ENCODE measurements at places on chromosomes 1 and 21.
A peak's percentile ranks its signal among the peaks of the same experiment; 100 is the strongest.

- peak; percentile 19 for DNase-seq
Observed at GRCh38 chr1:24201941-24202440, 14.9 kb upstream of the IFNLR1 start.

GRCh38 chr21:27475363-27475955 lies 508.6 kb upstream of the ADAMTS5 start:
- DNase-seq = no peak

DNA sequence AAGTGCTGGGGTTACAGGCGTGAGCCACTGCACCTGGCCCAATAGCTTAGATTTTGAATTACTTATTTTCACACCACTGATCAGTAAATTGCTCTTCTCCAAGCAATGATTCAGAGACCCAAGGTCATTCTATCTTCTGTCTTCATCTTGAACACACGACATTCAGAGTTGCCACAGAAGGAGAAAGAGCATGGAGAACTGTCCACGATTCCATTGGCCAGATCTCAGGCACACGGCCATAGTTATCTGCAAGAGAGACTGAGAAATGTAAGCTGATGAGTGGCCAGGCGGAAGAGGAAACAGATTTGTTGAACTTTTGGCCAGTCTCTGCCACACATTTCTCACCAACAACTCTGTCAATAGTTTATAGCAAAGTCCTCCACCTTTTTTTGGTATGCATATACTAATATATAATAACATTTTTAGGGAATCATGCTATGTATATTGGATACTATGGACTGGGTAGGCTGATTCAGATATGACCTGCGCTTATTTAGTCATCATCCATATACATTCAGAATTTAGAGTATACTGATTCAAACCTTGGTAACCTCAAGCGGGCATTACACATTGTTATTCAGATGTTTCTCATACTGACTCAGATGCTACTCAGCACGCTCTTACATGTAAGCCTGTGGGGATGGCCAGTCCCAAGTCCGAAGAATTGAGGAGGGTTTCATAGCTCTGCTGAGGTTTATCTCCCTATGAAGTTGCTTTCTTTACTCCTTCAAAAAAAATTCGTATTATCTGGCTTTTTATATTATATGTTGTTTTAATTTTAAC lies 25.5 kb upstream of the CAP1 start:
- DNase-seq = no peak

- no peak for DNase-seq
Observed at GRCh38 chr1:82932727-82933126, 1066.2 kb downstream of the TTLL7 start.

GRCh38 chr1:183688341-183689060 lies 35.4 kb upstream of the APOBEC4 start:
- DNase-seq = no peak

DNA sequence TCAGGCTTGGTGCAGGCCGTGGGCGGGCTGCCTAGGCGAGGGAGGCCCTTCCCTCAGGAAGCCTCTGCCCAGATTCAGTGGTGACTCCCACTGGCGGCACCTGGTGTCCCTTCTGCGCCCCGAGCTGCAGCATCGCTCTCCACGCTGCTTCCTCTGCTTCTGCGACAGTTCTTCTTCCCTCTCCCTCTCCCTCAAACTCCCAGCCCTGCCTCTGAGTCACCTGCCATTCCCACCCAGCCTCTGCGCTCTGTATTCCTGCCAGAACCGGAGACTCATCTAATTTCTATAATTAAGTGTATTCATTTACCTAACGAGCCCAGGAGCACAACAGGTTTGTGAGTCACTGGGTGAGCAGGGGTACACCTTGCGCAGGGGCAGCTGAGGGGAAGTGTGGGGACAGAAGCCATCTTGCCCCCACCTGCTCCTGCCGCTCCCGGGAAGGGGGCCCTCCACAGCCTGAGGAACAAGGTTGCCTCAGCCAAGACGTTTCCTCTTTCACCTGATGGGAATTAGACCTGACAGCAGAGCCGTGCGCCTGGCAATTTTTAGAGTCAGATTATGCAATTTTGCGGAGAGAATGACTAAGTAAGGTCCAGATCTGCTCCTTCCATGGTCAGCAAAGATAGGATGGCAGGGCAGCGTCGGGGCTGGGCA lies 19.4 kb downstream of the KCNC4 start:
- DNase-seq = no peak

DNA sequence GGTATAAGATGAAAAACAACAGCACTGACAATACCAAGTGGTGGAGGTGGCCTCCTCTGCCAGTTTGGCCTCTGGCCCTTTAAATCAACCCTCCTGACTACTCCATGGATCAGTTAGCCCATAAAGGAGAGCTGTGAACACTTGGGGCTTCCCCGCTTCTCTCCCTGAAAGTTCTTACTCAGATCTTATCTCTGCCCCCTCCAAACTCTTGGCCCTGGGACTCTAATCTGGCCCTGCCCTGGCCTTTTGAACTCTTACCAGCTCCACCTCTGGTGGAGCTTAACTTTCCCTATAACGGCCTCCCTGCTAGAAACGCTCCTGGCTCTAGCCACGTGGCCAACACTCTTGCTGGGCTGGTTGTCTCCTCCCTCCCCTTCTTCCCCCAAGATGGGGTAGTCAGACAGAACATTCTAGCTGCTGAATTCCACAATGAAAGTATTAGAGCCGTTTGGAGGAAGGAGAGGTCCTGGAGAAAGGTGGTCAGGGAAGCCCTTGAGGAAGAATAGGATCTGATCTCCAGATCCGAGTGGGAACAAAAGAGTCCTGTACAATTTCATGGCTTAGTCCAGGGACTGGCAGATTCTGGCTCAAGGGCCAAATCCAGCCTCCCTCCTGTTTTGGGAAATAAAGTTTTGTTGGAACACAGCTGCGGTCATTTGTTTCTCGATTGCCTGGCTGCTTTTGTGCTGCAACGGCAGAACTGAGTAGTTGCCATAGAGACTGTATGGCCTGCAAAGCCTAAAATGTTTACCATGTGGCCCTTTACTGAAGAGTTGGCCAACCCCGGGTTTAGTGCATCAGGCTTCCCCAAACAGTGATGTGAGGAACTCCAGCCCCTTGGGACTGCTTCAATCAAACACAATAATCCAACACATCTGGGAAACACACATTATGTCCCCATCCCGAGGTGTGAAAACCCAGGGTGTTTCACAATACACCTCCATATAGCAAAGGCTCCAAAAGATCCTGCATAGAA lies 9.5 kb upstream of the PIGR start:
- DNase-seq = no peak

DNA sequence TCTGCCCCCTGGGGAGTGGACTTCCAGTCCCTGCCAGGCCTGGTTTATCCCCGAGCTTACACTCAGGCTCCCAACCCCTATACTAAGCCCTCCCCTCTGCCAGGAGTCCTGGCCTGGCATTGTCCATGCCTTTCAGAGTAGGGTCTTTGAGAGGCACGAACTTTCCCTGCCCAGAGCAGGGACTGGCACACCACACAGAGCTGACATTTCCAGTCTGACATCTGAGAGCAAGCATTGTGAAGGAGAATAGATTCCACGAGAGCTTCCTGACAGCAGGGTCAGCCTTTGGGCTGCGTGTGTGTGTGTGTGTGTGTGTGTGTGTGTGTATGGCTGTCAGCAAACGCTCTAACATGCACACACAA lies 59.5 kb upstream of the LAPTM5 start:
- no peak for DNase-seq

- DNase-seq = no peak
Observed at GRCh38 chr1:66758241-66758755, 6.0 kb downstream of the DYNLT5 start.

GRCh38 chr1:110060034-110060661 lies 10.3 kb downstream of the ALX3 start:
- peak; percentile 51 for DNase-seq

DNA sequence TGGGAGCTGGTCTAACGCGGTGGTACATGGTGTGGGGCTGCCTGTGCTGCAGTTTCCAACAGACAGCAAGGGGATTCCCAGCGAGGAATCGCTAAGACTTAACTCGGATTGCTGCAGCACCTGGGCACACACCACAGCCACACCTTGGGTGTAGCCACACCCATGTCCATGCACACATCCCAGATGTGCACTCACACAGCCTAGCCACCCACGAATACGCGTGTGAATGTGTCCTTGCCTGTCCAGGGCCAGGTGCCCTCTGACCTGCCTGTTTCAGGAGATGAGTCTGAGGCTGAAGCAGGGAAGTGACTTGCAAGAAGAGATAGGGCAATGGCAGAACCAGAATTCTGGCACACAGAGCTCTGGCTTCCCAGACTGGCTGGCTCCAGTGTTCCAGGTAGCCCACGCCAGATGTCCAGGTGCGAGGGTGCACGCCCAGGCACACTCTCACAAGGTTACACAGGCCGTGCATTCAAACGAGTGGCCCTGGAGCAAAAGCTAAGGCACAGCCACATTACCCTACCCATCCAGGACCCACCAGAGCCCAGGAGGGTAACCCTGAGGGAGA lies 272.7 kb downstream of the TRABD2B start:
- DNase-seq = no peak

GRCh38 chr1:160046494-160047110 lies 14.8 kb upstream of the PIGM start:
- DNase-seq = no peak

DNA sequence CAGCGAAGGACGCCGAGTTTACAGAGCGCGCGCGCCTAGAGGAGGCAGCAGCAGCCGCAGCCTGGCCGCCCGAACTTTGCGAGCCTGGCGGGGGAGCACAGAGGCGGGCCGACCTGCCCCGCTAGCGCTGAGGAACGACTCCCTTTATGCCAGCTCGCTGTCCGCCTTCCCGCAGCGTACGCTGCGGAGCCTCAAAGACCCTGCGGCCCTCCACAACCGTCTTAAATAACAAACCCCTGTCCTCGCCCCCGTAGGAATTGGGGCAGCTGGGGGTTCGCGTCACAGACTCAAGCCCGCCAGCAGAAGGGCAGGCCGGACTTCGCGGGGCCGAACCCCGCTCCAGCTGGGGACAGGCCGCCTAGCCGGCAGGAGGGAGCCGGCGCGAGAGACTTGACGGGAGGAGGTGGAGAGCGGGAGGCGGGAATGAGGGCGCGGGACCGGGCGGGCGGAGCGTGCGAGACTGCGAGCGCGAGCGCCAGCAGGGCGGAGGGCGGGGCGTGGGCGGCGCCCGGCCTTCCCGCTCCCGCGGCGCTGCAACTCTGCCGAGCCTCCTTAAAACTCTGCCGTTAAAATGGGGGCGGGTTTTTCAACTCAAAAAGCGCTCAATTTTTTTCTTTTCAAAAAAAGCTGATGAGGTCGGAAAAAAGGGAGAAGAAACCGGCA lies 1.8 kb upstream of the CDKN2C start:
- peak; percentile 76 for DNase-seq

- no peak for DNase-seq
Observed at GRCh38 chr21:46096596-46097335, 1.1 kb upstream of the COL6A2 start.

DNA sequence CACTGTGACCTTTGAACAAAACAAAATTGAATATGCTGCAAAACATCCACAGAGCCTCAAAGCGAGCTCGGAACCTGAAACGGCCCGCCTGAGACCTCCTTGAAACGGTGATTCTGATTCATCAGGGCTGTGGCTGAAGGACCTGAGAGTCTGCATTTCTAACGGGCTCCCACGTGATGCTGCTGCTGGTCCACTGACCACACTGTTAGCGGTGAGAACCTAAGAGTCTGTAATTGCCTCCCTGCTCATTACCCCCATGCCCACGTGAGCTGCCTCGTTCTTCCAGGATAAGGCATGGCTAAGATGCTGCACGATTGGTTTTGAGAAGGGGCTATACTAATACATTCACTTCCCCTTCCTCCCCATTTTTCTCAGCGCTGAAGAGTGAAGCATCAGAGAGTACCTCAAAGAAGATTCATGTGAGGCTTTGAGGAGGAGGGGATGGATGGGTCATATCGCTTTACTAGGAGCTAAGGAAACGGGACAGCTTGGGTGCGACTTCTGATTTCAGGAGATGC lies 9.7 kb downstream of the TLR5 start:
- DNase-seq = no peak

DNA sequence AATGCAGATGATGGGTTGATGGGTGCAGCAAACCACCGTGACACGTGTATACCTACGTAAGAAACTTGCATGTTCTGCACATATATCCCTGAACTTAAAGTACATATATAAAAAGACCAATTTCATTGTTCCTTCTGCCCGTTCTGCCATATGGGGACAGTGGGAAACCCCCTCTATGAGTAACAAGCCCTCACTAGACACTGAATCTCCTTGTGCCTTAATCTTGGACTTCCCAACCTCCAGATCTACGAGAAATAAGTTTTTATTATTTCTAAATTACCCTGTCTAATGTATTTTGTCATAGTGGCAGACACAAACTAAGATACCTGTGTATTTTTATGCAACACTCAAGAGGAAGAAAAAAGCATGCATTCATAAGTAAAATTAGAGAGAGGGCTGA lies 10.0 kb downstream of the GBP7 start:
- DNase-seq = no peak

GRCh38 chr1:27153927-27154358 lies 982 bp downstream of the SLC9A1 start:
- no peak for DNase-seq

DNA sequence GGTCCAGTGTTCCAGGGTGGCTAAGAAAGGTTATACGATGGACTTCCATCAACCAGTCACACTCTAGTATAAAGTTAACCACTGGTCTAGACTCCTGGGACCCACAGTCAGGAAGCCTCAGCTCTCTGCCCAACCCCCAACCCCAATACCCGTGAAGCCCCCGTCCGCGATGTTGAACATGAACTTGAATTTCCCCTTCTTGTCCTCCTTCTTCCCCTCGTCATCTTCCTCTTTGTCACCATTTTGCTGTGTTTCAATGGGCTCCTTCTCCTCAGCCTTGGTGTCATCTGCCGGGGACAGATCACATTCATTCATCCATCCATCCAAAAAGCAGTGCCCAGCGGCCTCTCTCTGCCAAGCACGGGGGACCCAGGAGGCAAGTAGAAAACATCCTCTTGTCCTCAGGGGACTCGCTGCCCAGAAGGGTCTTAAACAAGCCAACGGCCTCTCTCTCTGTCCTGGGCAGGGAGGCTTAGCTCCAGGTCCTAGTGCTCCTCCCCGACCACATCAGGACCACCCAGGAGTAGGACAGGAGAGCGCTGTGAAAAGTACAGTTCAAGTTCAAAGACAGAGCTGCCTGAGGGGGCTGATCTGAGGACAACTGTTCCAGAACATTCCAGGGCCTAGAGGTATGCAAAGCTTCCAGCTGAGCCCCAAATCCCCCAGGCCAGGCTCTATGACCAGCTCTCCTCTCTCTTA lies 66.5 kb downstream of the KCNAB2 start:
- DNase-seq = no peak

GRCh38 chr1:77415579-77415978 lies 133.8 kb downstream of the AK5 start:
- DNase-seq = no peak
